ENCODE measurements at places on chromosomes 2 and 18.
A peak's percentile ranks its signal among the peaks of the same experiment; 100 is the strongest.

GRCh38 chr18:2627821-2628276 lies 27.7 kb upstream of the SMCHD1 start:
- DNase-seq: no peak

GRCh38 chr18:79436556-79437275 lies 41.0 kb downstream of the NFATC1 start:
- no peak for DNase-seq

GRCh38 chr2:241151934-241152660 lies 1.8 kb downstream of the PPP1R7 start:
- DNase-seq: no peak

DNA sequence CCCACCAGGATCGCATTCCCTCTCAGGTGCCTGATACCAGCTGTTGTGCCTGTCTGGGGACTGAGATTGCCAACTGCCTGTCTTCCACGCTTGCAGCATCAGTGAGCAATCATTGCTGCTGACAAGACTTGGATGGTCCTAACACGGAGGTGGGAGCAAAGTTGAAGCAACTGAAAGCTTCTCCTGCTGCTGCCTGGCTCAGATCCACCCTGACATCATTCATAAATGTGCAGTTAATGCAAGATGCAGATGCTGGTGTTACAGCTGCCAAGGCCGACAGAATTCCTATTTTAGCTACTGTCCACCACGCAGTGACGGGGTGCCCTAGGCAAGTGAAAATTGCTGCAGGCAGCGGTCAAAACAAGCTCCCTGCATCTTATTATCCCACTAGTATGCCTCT lies 131.4 kb downstream of the VWC2L start:
- no peak for DNase-seq

- DNase-seq: no peak
Measured at GRCh38 chr2:9734308-9734707, 103.5 kb upstream of the YWHAQ start.

DNA sequence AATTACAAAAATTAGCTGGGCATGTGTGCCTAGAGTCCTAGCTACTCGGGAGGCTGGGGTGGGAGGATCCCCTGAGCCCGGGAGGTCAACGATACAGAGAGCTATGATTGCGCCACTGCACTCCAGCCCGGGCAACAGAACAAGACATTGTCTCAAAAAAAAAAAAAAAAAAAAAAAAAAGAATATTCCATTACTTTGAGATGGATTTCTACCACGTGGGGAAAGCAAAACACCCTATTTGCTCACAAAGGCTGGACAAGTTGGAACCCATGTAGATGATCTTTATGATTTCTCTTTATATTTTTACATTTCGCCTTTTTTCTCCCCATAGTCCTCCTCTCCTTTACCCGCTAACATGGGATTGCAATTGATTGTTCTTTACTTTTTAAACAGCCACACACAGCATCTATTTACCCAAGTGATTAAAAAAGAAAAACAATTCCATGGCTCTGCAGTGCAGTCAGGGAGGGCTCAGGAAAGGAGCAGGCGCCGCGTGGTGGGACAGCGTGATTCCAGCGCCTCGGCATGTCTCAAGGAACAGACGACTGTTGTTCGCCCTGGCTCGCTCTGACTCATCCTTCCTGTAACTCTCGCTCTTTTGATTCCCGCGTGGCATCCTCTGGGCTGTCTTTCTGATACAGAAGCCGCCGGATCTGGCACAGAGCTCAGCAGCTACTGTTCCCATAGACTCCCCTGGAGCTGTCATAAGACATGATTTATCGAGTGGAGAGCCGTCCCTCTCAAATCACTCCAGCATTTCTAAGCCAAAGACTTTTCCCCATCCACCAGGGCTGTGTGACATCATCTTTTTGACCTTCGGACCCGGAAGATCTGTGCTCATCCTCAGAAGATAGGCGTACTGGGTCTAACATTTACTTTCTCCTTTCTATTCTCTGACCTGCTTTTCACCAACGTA lies 230.4 kb upstream of the AGAP1 start:
- DNase-seq: peak; percentile 93

- no peak for DNase-seq
Measured at GRCh38 chr2:69213782-69214181, 173.2 kb downstream of the GFPT1 start.

DNA sequence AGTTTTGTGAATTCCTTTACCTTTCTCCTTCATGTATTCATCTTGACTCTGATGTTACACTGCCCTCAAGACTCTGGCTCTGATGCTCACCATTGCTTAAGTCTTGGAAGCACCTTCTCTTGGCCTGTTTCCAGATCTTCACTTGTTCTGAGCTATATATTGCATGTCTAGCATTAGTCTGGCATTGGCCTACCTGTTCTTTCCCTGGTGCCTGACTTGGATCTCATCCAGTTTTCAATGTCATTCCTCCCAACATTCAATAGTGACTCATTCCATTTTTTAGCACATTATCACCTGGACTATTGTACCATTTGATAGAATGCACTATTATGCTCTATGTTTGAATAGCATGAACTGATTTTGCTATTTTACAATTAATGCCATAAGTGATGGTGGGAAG lies 127.3 kb upstream of the NYAP2 start:
- no peak for DNase-seq

GRCh38 chr2:21067125-21067524 lies 23.3 kb upstream of the APOB start:
- DNase-seq: no peak
